Chondrocyte (in vitro differentiated cells): ENCODE measurements at places on chromosomes 13 and 19. TPM values are rescaled to one million over a fixed set of nuclear protein-coding genes. Genes with fewer than 3 reads are reported as not detected.

DNA sequence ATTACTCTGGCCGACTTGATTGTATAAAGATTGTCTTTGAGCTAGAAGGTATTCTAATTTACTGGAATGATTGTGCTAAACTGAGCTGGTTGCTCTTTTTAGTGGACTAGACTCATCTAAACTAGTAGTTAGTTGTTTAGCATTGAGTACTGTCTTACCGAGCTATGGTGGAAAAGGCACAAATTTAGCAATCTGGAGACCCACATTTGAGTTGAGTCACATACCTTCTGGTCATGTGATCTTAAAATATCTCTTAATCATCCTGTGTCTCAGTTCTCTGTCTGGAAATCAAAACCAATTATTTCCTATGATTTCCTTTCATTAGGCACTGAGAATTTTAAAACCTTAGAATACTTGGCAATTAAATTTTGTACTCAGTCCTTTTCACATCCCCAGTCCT lies 349.5 kb downstream of the IRS2 start:
- H3K27ac ChIP-seq: no peak overlapping the region
- peaks cover 7% of the 10 kb centered on the region for H3K4me1 ChIP-seq
- H3K27me3 ChIP-seq: no peaks in the 10 kb centered on the region
- H3K36me3 ChIP-seq: no peaks in the 10 kb centered on the region
- no peak overlapping the region for H3K4me3 ChIP-seq

GRCh38 chr19:2488405-2488941 lies 12.5 kb downstream of the GADD45B start:
- no peaks in the 10 kb centered on the region for H3K27me3 ChIP-seq
- H3K4me1 ChIP-seq: peaks cover 45% of the 10 kb centered on the region
- DNase-seq: no peak

Gene B3GLCT
- 10.7 to 14.4 TPM (median 12.7 TPM) in 3 replicates for total RNA-seq

Gene MPV17L2
- 10.9 to 14.2 TPM (median 12.8 TPM) in 3 replicates for total RNA-seq

Gene C1QTNF9
- not detected in 3 replicates for total RNA-seq
